Mesenchymal stem cell (in vitro differentiated cells and primary cell): ENCODE measurements at places on chromosomes 3 and 15.

GRCh38 chr3:8451696-8452095 lies 49.9 kb upstream of the LMCD1 start:
- no peaks in the 10 kb centered on the region for H3K27me3 ChIP-seq
- no peak overlapping the region for H3K27ac ChIP-seq
- DNase-seq: no peak
- H3K4me3 ChIP-seq: no peak overlapping the region

DNA sequence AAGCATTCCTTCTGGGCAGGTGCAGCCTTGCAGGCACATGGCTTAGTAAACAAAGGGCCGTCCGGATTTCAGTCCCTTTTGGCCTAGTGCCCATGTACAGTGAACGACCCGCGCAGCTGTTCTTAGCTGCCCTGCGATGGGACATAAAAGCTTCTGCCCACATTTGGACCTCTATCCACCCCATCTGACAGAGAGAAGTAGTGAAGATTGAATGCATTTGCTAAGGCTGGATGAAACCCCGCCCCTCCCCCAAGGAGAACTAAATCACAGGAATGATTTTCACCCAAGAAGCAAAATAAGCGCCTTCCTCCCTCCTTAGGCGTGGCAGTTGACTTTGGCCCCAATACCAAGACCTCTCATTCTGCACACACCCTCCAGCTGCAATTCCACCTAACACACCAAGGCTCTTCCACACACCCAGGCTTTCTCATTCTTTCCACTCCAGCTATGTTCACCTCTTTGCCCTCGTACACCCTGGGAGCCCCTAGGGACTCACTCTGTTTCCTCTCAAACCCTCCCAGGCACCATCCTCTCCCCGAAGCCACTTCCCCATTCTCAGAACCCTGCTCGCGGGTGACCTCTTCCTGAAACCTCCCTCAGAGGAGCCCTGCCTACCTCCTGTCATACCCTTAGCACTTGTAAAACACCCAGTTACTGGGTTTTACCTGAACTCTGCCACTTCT lies 14.1 kb upstream of the HRH1 start:
- H3K27me3 ChIP-seq: no peaks in the 10 kb centered on the region
- H3K27ac ChIP-seq: no peak overlapping the region
- no peak overlapping the region for H3K4me3 ChIP-seq
- no peaks in the 10 kb centered on the region for H3K36me3 ChIP-seq
- no peak for DNase-seq

DNA sequence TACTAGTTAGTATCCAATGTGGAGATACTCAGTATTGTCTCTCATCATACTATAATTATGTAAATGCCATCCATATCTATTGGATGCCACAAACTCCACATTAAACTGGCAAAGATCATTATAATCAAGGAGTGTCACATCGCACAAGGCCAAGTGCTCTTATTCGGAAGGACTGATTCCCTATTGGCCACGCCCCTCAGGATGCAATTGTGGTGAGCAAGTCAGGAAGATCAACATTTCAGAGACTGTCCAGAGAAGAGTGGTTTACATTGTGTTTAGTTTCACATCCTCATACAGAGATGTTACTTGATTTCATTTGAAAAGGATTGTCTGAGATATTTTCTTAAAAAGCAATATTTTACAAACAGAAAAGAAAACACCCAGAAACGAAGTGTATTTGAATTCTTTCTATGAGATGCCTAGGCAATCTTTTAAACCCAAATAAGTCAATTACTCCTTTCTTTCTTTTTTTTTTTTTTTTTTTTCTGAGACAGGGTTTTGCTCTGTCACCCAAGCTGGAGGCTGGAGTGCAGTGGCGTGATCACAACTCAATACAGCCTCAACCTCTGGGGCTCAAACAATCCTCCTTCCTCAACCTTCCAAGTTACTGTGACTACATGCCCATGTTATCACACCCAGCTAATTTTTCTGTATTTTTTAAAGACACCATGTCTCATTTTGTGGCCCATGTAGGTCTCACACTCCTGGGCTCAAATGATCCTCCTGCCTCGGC lies 369.1 kb downstream of the RBMS3 start:
- H3K4me3 ChIP-seq: no peak overlapping the region

DNA sequence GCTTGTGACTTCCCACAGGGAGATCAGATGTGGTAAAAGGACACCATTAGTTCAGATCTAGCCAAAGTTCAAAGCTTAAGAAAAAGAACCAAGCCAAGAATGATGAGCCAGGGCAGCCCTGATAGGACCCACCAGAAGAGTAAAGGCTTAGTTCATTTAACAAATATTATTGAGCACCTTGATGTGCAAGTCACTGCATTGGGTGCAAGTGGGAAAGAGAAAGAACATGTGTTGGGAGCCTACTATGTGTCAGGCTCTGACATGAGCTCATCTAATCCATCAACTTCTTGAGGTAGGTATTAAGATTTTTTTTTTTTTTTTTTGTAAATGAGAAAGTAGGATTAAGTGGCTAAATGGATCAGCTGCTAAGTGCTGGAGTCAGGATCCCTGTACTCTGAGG lies 53.4 kb upstream of the PIAS1 start:
- H3K36me3 ChIP-seq: no peaks in the 10 kb centered on the region
- no peaks in the 10 kb centered on the region for H3K4me1 ChIP-seq
- DNase-seq: no peak
- no peak overlapping the region for H3K4me3 ChIP-seq
- no peak overlapping the region for H3K27ac ChIP-seq
- H3K27me3 ChIP-seq: no peaks in the 10 kb centered on the region

DNA sequence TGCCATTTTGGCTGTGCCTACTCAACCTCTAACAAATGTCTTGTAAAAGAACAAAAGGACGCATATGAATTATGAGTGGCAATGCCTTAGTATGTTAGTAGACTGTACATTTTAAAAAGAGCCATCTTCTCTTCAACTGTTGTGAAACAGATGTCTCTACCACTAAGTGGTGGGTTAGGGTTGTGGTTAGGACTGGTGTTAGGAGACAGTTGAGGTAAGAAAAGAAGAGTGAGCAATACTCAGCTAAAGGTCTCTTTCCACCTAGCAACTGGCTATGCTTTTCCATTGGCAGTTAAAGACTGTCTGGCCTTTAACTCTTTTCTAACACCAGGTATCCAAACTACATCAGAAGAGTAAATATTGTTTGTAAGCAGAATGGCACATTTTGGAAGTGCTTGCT lies 221.7 kb upstream of the TBC1D5 start:
- H3K27ac ChIP-seq: no peak overlapping the region
- H3K4me3 ChIP-seq: no peak overlapping the region
- H3K36me3 ChIP-seq: no peaks in the 10 kb centered on the region
- DNase-seq: no peak
- H3K27me3 ChIP-seq: no peaks in the 10 kb centered on the region
- no peaks in the 10 kb centered on the region for H3K4me1 ChIP-seq

- H3K36me3 ChIP-seq: no peaks in the 10 kb centered on the region
- DNase-seq: no peak
- H3K27me3 ChIP-seq: no peaks in the 10 kb centered on the region
- peak overlapping the region; percentile 51 for H3K27ac ChIP-seq
- H3K4me3 ChIP-seq: no peak overlapping the region
- H3K4me1 ChIP-seq: no peaks in the 10 kb centered on the region
Observed at GRCh38 chr3:82208002-82208710, 446.7 kb upstream of the GBE1 start.

- no peak for DNase-seq
- H3K4me1 ChIP-seq: no peaks in the 10 kb centered on the region
- H3K27me3 ChIP-seq: no peaks in the 10 kb centered on the region
- H3K4me3 ChIP-seq: no peak overlapping the region
Observed at GRCh38 chr15:56187665-56188064, 56.0 kb downstream of the RFX7 start.

DNA sequence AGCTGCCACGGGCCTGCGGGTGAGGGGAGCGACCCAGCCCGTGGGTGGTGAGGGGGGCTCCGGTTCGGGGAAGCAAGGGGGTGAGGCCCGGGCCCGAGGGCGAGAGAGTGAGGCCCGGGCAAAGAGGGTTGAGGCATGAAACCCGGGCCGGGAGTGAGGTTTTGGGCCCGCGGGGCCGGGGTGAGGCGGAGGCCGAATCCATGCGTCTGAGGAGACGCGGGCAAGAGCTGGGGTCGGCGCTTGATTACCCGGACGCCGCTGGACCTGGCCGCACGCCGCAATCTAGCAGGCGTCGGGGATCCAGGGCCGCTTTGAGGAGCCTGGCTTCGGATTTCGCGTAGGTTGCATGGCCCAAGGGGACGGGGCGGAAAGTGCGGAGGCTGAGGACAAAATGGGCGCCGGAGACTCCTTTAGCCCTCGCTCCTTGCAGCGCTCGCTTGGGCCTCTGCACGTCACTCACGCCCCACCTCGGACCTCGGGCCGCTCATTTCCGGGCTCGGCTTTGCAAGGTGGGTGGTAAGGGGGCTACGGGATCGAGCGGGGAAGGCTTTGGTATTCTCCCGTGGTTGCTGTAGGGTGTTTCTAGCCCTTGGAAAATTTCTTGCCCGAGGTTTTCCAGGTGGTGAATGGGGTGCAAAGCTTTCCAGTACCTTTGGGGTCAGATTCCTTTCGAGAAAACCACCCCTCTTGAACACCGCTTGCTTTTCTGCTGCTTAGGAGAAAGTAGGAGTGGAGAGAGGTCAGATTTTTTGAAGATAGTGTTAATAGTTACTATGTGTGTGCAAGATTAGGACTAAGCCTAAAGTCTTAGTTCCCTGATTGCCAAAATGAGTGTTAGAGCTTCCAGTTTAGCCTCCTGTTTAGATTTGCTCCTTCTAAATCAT lies 827 bp downstream of the SLC25A36 start:
- H3K4me1 ChIP-seq: no peaks in the 10 kb centered on the region
- peak overlapping the region; percentile 94 for H3K27ac ChIP-seq
- H3K27me3 ChIP-seq: no peaks in the 10 kb centered on the region
- H3K4me3 ChIP-seq: peak overlapping the region; percentile 94
- no peaks in the 10 kb centered on the region for H3K36me3 ChIP-seq
- peak; percentile 77 for DNase-seq

DNA sequence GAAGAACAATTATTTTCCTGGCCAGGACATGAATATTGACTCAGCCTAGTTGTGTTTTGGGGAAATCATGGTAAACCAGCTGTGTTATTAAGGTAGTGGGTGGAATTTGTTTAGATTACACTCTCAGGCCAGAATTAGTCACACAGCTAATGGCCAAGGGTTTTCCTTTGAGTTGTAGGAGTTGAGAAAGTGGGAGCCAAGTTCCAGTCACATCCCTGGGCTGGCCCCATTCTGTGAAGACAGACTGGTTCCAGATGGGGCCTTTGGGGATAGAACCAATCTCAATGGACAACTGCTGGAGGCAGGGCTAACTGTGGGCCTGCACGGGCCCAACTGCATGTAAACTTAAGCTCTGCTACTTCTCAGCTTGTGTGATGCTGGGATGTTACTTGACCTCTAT lies 1.4 kb upstream of the RASL12 start:
- no peaks in the 10 kb centered on the region for H3K36me3 ChIP-seq
- H3K4me1 ChIP-seq: peaks cover 10% of the 10 kb centered on the region
- DNase-seq: peak; percentile 99
- peaks cover 75% of the 10 kb centered on the region for H3K27me3 ChIP-seq
- H3K4me3 ChIP-seq: no peak overlapping the region

- no peaks in the 10 kb centered on the region for H3K36me3 ChIP-seq
- peak; percentile 26 for DNase-seq
- no peak overlapping the region for H3K27ac ChIP-seq
- H3K4me1 ChIP-seq: no peaks in the 10 kb centered on the region
- H3K4me3 ChIP-seq: no peak overlapping the region
- no peaks in the 10 kb centered on the region for H3K27me3 ChIP-seq
Observed at GRCh38 chr3:119098619-119099222, 47.2 kb upstream of the TEX55 start.

- H3K27ac ChIP-seq: no peak overlapping the region
- DNase-seq: no peak
- peaks cover 3% of the 10 kb centered on the region for H3K4me1 ChIP-seq
- H3K36me3 ChIP-seq: no peaks in the 10 kb centered on the region
- no peak overlapping the region for H3K4me3 ChIP-seq
Observed at GRCh38 chr3:179962629-179963387, 73.9 kb downstream of the PEX5L start.

DNA sequence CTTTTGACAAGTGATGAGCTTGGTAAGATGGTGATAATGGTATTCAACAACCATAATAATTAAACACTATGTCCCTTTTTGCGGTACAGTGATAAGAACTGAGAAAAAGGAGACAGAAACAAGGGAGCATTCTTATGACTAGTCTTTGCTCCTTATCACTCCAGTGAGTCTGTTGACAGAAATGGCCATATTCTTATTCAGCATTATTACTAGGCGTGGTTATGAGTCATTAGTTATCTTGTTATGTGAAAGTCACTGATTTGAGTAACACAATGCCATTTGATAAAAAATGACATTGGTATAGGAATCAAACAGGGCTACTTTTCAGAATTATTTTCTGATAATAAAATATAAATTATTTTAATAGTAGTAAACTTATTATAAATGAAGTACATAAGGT lies 193.5 kb downstream of the C3orf38 start:
- no peaks in the 10 kb centered on the region for H3K4me1 ChIP-seq
- no peaks in the 10 kb centered on the region for H3K36me3 ChIP-seq
- no peak for DNase-seq
- no peak overlapping the region for H3K4me3 ChIP-seq
- no peak overlapping the region for H3K27ac ChIP-seq

DNA sequence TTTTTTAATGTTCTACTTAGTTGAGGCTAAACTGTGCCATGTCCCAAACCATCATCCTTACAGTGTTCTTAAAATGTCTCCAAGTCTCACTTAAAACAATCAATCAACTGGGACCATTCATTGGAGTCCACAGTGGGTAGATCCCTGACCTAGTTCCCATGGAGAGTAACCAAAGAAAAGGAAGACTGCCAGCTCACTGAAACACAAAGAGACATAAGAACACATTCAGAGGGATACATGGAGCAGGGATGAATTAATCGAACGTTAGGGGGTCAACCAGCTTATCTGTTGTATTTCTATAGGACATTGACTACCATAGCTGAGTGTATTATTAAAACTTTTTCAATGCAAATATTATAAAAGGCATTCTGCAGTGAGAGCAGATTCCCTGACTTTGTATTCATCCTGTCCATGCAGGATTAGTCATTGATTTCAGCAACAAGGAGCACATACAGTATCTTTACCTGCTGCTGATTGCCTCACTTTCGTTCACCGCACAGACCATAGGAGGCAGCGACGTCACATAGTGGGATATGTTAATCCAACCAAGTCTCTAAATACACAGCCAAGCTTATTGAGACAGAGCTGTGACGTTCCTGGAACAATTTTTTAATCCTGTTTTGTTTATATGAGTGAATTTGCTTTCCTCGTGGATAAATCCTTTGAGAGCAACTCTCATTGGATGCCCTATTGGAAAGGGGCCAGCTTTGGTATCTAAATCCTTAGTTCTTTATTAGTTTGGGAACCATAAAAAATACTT lies 364.9 kb upstream of the RBMS3 start:
- H3K27ac ChIP-seq: no peak overlapping the region
- H3K36me3 ChIP-seq: no peaks in the 10 kb centered on the region
- H3K27me3 ChIP-seq: no peaks in the 10 kb centered on the region
- peak overlapping the region; percentile 67 for H3K4me3 ChIP-seq
- peak; percentile 80 for DNase-seq

GRCh38 chr3:196203846-196204245 lies 7.4 kb downstream of the ZDHHC19 start:
- no peak overlapping the region for H3K27ac ChIP-seq
- no peaks in the 10 kb centered on the region for H3K27me3 ChIP-seq
- no peak for DNase-seq
- H3K36me3 ChIP-seq: no peaks in the 10 kb centered on the region

- no peak overlapping the region for H3K27ac ChIP-seq
- no peaks in the 10 kb centered on the region for H3K4me1 ChIP-seq
- no peak overlapping the region for H3K4me3 ChIP-seq
- H3K36me3 ChIP-seq: no peaks in the 10 kb centered on the region
- no peak for DNase-seq
- peaks cover 7% of the 10 kb centered on the region for H3K27me3 ChIP-seq
Observed at GRCh38 chr3:42394579-42395288, 15.7 kb downstream of the LYZL4 start.
